ENCODE measurements at places on chromosomes 2 and 18.
A peak's percentile ranks its signal among the peaks of the same experiment; 100 is the strongest.

GRCh38 chr18:23135550-23136325, 453 bp downstream of the CABLES1 start:
- no peak for DNase-seq

DNA sequence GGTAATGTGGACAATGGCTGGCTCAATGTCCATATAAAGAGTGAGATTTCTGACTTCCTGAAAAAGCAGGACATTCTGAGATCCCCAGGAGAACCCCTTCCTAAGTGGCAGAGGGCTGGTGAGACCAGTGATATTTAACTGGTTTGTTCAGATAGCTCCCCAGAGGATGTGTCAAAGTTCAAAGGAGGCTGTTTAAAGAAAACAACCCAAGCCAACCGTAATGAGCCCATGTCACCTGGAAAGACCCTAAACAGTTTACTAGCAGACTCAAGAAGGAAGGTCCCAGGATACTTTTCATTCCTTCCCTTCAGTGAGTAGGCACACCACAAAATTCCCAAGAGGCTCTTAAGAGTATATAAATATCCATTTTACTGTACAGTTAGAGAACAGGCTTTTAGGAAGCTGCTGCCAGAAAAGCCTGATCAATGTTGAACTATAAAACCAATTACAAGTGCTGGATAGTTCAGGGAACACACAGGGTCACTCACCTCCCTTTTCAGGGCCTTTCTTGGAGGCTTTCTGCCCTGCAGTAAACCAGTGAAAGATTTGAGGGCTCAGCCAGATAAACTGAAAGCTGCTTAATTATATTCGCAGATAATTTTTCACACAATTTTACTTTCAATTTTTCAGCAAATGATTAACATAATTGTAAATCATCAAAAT, 293.5 kb downstream of the ASXL3 start:
- DNase-seq, result no peak

- no peak for DNase-seq
Measured at GRCh38 chr2:37585982-37586621, 85.3 kb downstream of the CDC42EP3 start.

- DNase-seq, result no peak
Measured at GRCh38 chr2:85892216-85892944, 3.6 kb upstream of the ST3GAL5 start.

DNA sequence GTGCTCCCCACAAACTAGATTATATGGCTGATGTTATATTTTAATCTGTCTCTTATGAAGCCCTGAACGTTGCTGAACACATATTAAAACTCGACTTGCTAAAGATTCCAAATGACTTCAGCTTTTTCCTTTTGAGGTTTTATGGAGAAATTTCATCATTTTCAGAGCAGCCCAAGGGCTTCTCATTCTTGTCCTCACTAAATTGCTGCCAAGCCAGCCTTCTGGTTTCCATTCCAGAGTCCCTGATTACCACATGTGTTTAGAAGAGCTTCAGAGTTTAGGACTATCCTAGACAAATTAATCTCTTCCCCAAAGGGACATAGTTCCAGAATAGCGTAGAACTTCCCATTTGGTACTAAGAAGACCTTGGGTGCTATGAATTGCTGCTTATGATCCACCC, 77.8 kb upstream of the CCDC195 start:
- DNase-seq, result no peak

- DNase-seq, result no peak
Measured at GRCh38 chr2:38217401-38218188, 141.6 kb upstream of the CYP1B1 start.

- DNase-seq, result peak; percentile 42
Measured at GRCh38 chr2:138979131-138979785, 199.1 kb upstream of the NXPH2 start.

GRCh38 chr2:160816916-160817499, 323.4 kb upstream of the RBMS1 start:
- peak; percentile 19 for DNase-seq

GRCh38 chr2:177393824-177394593, 1.4 kb downstream of the AGPS start:
- DNase-seq, result peak; percentile 14

GRCh38 chr2:127155028-127155581, 48.2 kb upstream of the BIN1 start:
- DNase-seq, result no peak

GRCh38 chr2:179340678-179341077, 76.0 kb upstream of the SESTD1 start:
- peak; percentile 55 for DNase-seq

- no peak for DNase-seq
Measured at GRCh38 chr2:143296089-143296488, 166.9 kb downstream of the ARHGAP15 start.

- no peak for DNase-seq
Measured at GRCh38 chr2:98818164-98818563, 87.2 kb upstream of the MGAT4A start.

DNA sequence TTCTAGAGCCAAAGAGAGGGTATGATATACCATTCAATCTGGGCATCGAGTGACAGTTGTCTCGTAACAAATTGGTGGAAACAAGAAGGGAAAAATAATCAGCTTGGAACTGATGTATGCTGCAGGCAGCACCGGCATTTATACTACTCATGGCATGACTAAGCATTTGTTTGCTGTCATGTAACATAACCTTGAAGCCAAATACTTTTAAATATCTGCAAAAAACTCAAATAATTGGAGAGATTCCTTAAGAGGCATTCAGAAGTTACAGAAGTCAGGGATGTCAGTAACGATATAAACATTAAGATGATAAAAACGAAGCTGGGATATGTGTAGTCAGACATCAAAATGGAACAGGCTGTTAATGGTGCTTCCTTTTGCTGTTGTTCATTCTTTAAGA, 157.3 kb upstream of the MMADHC start:
- DNase-seq, result no peak

All from NCI-H2081 (cell line).